ENCODE measurements at places on chromosomes 4 and X.
A peak's percentile ranks its signal among the peaks of the same experiment; 100 is the strongest.

GRCh38 chr4:101807351-101807750 is 16.8 kb downstream of the BANK1 start:
- no peak for DNase-seq

- peak; percentile 64 for DNase-seq
Observed at GRCh38 chr4:122003335-122003734, 51.5 kb upstream of the TRPC3 start.

DNA sequence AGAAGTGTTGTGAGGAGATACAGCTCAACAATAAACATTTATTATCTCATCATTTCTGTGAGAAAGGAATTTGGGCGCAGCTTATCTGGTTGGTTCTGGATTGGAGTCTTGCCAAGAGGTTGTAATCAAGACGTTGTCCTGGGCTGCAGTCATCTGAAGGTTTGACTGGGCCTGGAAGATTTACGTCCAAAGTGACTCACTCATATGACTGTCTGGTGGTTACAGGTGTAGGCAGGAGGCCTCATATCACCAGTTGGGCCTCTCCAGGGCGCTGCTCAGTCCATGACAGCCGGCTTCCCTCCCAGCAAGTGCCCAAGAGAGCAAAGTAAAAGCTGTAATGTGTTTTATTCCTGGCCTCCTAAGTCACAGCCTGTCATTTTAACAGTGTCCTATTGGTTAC is 106.3 kb downstream of the USP46 start:
- DNase-seq: no peak

- DNase-seq: no peak
Observed at GRCh38 chrX:6374556-6374955, 145.9 kb upstream of the NLGN4X start.

DNA sequence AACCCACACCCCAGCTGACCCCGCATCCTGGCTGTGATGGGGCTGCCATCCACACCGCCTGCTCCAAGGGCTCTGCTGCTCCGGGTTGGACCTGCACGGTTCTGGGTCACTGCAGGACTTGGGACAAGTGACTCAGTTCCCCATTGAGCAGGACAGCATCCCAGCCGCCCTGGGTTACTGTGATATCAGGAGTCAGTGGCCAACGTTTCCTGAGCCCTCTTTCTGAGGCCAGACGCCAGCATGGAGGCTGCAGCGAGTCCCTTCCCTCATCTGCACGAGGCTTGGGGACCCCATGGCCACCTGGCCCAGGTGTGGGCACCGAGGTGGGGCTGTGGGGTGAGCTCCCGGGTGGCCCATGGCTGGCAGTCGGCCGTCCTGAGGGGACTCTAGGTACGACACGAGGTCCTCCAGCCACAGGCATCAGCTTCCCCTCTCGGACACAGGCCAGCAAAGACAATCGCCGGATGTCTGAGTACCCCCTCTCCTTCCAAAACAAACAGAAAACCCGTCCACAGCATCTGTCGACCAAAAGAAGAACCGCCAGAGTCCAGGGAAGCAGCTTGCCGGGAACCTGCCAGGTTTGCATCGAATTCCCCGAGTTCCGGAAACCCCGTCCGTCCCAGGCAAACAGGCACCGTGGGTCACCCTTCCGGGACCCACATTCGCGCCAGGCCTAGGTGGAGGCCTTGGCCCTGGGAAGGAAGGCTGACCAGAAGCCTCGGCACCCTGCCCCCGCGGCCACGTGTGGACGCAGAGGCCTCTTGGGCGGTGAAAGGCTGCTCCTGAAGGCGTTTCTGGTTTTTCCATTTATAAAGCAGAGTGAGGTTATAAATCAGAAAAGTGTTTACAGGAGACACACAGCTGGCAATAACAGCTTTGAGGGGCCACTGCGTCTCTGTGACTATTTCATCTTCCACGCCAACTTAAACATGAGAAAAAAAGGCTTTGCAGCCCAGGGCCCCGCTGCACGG is 136.0 kb downstream of the FAM53A start:
- no peak for DNase-seq

DNA sequence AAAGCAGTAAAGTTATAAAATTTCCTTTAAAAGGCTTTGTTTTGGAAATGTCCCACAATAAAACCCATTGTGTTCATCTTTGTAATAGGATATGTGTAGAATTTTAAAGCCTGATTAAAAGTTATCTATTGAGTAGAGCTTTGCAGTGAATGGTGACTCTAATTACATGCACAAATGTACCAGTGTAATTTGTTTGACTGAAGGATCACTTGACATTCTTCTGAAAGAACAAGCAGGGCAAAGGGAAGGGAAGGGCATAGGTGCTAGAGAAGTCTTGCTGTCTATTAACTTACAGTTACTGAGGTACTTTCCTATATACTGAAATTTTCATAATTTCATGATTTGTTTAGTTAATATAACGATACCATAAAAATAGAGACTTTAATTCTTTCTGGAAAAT is 70.8 kb downstream of the STIM2 start:
- DNase-seq: no peak

DNA sequence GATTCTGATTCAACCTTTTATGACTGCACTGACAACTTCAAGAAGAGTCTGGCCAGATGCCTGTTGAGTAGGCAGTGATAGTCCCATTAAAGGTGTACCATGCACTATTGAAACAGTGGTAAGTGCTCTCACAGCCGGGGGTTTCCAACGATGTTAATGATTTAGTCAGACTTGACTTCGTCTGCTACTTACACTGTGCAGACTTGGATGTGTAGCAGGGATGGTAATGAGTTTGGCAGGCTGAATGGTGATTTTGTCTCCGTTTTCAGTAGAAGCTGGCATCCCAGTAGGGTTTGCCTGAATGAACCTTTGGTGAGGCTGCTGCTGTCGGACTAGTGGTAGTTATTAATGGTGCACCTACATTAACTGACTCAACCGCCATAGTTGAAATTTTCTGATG is 52.0 kb upstream of the TMSB15B start:
- DNase-seq: no peak

DNA sequence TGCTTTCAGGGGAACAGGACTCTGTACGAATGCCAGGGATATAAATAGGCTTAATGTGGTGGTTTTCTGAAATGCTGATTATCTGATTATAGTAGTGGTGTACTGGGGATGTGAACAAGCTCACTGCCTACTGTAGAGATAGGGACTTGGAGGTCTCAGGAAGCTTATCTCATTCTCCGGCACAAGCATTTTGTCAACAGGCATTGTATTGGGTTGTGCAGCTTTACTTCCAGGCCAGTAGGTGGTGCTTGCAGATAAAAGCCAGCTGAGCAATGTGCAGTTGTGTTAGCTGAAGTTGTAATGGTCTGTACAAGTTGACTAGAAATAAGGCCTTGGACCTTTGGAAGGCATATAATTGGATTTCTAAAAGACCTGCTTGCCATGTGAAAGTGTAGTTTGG is 49.5 kb upstream of the TMLHE start:
- no peak for DNase-seq

DNA sequence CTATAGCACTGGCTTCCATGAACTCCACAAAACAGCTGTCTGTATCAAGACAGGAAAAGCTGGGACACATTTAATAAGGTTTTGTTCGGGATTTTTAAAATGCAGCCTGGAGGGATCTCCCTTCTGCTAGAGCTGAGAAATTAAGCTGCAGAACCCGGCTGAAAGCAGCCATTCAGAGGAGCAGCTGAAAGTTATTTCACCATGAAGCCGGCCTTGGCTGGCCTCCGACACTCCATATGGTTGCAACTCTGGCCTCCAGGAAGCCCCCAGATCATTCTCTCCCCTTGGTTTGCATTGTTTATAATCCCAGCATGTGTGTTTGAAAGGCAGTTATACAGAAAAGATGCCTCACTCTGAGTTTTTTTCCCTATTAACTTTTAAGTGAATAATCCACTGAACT is 239.4 kb downstream of the SPATA18 start:
- DNase-seq: no peak

- DNase-seq: no peak
Observed at GRCh38 chrX:13716455-13716854, 18.0 kb downstream of the TRAPPC2 start.

DNA sequence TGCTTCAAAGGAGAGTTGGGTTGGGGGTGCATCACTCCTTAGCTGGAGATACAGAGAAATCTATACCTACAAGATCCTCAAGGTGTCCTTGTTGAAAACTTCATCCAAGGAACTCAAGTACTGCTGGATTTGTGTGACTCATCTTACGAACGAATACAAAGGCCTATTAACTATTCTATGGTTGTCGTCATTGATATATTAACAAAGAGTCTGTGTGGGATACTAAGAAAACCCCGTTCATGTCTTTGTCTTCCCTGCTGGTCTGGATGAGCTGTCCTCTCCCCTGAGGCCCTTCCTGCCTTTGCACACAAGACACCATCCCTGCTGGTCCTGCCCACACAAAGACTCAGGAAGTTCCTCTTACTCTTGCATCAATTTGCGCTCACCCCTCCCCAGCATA is 54.9 kb upstream of the IRF2 start:
- DNase-seq: no peak

DNA sequence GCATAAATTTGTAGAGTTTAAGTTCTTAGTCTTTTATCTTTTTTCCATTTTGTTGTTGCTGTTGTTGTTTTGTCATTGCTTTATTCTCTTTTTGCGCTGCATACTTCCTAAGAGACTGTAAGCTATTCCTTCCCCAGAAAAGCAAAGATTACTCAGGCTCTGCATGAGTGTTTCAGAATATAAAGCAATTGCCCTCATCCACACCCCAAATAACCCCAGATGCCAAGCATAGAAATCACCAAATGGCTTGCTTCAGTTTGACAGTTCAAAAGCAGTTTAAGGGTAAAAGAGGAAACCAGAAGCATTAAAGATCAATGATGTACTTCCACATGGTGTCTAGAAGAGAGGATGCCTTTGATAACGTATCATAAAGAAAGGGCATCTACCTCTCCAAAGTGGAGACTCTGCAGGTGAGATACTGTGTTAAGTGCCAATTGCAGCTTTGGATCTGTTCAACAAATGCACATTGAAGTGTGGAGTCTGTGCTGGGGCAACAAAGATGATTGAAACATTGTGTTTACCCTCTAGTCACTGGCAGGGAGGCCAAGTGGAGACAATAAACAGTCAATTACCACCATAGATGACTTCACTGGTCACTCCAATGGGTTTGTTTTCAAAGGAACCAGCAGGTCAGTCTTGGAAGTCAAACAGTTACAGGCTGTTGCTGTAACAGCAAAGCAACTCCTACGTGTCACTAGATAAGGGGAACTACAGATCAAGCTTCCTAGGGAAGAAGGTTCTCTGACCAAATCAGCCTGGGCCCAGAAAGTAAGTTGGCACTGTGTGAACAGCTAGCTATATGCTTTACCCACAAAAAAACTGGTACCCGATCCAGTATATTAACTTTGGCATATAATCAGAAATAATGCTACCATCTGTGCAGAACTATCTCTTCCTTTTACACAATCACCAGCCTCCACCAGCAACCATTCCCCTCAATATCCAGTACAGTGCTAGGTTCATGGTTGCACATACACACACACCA is 40.6 kb upstream of the IL21 start:
- no peak for DNase-seq

DNA sequence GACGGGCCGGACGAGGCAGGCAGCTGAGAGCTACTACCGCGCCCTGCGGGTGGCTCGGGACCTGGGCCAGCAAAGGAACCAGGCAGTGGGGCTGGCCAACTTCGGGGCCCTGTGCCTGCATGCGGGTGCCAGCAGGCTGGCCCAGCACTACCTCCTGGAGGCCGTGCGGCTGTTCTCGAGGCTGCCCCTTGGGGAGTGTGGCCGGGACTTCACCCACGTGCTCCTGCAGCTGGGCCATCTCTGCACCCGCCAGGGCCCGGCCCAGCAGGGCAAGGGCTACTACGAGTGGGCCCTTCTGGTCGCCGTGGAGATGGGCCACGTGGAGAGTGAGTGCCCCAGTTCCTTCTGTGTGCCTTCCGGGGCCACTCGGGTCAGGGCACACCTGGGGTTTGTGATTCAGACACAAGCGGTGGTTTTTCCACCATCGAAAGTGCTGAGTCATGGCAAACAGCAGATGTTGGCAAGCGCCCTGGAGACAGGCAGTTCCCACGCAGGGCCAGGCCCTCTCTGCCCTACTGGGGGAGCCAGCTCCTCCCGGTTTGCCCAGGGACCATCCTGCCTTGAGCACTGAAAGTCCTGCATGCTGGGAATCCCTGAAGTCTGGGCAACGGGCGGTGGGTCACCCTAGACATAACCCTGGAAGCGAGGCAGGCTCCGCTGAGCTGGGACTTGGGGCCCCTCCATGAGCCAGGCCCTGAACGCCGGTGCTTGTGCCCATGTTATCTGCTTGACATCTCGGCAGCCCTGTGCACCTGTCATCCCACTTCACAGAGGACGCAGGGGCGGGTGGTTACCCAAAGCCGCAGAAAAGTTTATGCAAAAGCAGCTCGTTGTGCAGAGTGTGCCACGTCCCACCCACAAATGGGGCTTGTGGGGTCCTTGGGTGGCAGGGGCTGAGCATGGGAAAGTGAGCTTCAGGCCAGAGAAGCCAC is 29.5 kb downstream of the SH3TC1 start:
- peak; percentile 90 for DNase-seq

- no peak for DNase-seq
Observed at GRCh38 chrX:9482408-9482807, 17.6 kb downstream of the TBL1X start.

All from activated effector memory CD4-positive, alpha-beta T cell treated with anti-CD3 and anti-CD28 coated beads, Interleukin-2, amount 50 U/mL, for 16 hours (primary cell).